ENCODE measurements at places on chromosomes 12 and 14.

DNA sequence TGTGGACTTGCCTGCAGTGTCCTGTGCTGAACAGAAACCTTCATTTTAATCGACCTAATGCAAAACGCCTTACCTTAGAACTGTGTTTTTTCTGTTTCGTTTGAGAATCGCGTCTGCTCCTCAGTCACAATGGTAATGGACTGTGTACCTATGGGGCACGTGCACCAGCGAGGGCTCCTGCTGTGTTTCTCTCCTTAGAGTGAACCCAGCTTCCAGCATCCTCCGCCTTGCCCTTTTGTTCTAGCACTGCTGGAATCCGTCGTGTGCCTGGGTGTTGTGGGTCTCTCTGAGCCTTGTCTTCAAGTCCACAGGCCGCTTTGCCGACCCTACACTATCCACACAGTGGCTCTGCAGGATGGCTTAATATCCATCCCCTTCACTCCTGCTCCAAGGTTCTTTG lies 3.6 kb downstream of the AMN start:
- DNase-seq = no peak

DNA sequence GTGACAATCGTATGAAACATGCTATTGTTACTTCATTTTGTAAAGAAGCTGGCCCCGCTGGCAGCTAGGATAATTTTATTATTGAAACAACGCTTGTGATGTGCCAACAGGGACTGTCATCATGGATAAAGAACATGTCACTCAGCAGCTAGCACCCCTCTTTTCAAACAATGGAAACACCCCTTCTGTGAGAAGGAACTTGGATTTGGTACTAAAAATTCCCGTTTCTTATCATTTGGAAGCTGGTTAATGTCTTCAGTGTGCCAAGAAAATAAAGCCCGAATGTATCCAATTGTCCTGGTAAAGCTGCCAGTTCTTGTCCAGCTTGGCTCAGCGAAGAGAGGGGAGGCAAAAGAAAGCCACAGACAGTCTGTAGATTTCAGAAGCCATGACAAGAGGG lies 186.6 kb downstream of the PHLDA1 start:
- DNase-seq = no peak

- no peak for DNase-seq
These were observed 10.8 kb downstream of the ZCRB1 start for GRCh38 chr12:42315108-42315507.

DNA sequence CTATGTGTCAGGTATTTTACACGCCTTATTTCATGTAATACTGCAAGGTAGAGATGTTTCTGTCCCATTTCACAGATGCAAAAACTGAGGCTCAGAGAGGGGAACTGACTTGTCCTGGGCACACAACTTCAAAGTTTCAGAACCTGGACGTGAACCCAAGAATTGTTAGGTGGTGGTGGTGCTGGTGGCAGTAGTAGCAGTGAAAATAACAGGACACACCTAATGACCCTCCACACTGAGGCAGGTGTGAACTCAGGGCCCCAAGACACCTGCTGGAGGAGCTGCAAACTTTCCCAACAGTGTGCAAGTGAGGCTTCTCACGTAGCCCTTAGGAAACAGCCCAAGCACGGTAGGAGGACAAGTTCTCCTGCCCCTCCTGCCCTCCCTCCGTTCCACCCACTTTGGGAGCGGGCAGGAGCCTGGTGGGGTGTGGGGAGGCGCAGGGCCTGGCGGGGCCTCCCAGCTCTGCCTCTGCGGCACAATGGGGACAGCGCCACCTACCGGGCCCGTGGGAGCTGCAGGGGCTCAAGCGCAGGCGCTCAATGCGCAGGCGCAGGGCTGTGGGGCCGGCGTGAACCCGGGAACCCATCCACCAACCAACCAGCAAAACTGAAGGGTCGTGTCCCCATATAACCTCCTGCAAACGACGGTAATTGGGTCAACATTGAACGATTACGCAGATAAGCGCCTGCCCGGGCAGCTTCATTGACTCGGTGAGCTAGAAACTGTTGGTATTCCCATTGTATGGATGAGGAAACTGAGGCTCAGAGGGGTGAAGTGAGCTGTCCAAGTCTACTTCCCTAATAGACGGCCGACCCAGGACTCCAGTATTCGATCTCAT lies 12.0 kb upstream of the TRPV4 start:
- peak; percentile 68 for DNase-seq

DNA sequence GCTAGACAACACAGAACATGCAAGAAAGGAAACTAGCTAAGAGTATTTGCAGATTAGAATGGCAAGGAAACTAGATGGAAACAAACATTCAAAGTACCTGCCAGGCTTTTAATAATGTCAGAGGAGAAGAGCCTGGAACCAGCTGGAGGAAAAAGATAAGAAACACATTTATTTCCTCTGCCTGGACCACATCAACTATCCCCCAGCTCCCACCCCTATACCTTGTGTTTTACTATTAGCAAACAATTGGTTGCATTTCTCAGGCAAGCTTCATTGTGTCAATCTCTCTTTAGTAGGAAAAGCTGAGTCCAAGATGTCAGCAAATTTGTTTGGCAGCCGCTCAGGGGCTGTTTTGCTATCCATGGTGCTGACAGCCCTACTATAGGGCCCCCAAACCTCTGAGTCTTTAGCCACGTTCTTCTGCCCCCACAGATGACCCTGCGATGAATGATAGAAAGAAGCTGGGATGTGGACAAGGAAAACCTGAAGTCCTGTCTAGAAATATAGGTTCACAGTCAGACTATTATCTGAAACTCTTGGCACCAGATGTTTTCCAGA lies 11.6 kb upstream of the SYNDIG1L start:
- DNase-seq = no peak
